ENCODE measurements at places on chromosomes 5 and 9.

DNA sequence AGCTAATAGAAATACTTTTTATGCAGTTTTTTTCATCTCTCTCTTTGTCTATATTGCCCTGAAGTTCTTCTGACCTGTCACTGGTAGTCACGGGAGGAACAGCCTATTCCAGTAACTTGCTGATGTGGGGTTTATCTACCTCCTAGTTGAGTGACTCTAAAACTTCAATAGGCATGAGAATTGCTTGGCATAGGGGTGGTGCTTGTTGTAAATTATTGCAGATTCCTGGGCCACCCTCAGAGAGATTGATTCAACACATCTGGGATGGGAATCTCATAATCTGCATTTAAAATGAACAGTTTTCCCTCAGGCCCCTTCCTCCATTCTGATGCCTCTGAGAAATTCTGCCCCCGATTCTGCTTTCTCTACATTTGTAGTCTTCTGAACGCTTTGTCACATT is 184.4 kb downstream of the ARHGEF28 start:
- DNase-seq = no peak

DNA sequence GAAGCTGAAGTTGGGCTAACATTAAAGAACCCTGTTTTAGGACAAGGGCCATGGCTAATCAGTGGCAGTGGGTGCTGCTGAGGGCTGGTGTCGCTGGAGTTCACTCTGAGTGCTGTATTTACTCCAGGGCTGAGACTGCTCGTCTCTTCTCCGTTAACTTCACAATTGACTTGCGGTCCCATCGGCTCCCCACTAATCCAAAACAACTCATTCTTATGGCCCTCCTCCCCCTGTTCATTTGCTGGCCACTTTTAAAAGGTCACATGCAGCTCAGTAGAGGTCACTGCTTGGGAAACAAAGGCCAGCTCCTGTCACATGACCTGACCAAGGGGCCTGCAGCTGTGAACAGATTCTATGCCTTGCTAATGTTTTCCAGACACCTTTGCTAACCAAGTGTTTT is 38.4 kb downstream of the PTCH1 start:
- DNase-seq = no peak

GRCh38 chr5:95114305-95114704 is 170.6 kb downstream of the MCTP1 start:
- no peak for DNase-seq

DNA sequence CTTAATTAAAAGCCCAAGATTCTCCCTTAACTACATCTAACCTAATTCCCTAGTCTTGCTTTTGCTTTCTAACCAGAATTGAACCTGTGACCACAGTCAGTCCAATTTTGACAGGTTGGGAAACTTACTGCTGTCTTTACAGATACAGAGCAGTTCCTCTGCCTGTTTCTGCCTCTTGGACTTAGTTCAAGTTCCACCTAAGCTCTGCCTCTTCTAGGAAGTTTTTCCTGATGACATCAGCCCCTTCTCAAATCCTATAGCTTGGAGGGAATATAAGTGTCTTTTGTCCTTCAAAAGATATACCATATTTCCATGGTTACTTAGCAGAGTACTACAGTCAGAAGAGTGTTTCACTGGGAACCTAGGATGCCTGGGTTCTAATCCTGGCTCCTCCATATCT is 31.7 kb downstream of the BRINP1 start:
- DNase-seq = no peak
